ENCODE measurements at places on chromosomes 3 and 15. TPM values are rescaled to one million over a fixed set of nuclear protein-coding genes. Genes with fewer than 3 reads are reported as not detected.

- DNase-seq: no peak
These were observed 248.4 kb downstream of the CPNE4 start for GRCh38 chr3:131786386-131786785.

DNA sequence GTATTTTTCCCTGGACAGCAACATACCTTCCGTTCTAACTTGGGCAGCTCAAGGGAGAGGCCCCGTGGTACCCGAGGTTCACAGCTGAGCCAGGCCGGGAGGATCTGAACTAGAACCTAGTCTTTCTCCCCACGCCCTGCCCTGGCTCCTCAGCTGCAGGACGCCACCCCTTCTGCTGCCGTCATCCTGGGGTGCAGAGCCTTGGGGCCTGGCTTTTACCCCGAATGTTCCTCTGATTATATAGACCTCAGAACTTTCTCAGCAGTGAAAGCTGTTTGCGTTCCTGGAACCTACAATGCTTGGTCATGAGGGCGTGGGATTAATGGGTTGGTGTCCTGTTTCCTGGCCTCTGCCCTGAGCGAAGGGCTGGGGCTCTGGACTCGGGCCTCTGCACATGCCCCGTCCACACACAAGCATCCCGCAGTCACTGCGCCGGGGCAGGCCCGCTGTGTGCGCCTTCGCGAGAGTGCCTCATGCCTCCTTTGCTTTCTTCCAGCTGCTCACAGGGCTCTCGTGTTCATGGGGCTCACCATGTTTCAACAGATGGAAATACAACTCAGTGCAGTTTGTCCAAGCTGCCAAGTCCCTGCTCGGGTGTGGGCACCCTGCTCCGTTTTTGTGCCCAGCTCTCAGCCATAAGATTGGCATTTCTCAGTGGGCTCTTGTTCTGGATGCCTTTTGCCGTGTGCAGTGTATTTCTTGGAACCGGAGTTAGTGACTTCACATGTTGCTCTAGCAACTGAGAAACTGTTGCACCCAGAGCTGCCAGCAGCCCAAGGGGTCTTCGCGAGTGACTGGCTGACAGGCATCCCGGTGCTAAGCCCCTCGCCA is 20.4 kb downstream of the SYNM start:
- DNase-seq: no peak

The PP2D1 gene
- polyA plus RNA-seq: 0.59 TPM

GRCh38 chr3:11602886-11603527 is 40.7 kb downstream of the VGLL4 start:
- no peak for DNase-seq

DNA sequence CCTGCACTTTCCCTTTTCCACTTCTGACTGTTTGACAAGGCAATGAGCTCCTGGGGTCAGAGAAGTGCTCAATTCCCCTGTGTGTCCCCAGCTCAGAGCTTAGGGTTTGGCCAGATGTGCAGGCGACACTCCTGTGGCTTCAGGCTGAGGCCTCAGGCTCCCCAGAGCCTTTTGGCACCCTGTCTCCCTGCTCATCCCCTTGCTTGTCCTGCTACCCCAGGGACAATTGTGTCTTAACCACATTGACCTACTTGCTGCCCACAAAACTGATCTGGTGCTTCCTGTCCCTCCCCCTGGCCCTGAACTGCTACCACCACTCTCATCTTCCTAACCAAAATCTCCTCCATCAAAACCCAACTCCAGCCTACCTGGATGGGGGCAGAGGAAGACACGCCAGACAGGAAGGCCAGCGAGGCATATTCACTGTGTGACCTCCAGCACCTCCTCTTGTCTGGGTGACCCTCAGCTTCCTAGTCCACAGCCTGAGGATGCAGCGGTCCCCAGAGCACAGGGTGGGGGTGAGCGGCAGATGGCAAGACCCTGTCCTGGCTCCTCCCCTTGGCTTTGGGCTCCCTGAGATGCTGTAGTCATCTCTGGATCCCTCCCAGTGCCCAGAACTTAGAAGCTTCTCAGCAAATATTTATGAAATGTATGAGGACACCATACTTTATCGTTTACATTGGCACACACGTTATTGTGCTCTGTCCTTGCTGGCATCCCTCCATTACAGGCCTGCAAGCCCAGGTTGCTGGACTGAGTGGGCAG is 98.9 kb upstream of the SLC6A6 start:
- no peak for DNase-seq

- DNase-seq: peak; percentile 17
These were observed 256.2 kb downstream of the ZNF621 start for GRCh38 chr3:40780925-40781406.

DNA sequence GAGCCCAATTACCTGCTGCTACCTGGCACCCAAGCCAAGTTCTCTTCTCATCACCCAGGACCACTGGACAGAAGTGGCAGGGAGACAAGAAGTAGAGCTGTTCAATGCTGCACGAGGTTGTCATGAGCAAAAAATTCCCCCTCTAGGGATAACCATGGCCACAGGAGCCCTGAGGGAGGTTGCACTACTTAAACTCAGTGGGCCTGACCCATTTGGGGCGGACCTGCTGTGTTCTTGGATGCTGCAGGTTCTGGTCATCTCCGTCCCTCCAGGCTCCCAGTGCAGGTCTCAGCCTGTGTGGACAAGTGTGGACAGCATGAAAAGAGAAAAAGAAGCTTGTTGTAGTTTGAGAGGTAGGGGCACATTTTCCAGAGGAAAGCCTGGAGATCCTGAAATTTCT is 26.1 kb upstream of the MANF start:
- DNase-seq: no peak

GRCh38 chr3:193997228-193998122 is 138.5 kb upstream of the HES1 start:
- DNase-seq: no peak

The ZCWPW2 gene
- 2.2 TPM for polyA plus RNA-seq

DNA sequence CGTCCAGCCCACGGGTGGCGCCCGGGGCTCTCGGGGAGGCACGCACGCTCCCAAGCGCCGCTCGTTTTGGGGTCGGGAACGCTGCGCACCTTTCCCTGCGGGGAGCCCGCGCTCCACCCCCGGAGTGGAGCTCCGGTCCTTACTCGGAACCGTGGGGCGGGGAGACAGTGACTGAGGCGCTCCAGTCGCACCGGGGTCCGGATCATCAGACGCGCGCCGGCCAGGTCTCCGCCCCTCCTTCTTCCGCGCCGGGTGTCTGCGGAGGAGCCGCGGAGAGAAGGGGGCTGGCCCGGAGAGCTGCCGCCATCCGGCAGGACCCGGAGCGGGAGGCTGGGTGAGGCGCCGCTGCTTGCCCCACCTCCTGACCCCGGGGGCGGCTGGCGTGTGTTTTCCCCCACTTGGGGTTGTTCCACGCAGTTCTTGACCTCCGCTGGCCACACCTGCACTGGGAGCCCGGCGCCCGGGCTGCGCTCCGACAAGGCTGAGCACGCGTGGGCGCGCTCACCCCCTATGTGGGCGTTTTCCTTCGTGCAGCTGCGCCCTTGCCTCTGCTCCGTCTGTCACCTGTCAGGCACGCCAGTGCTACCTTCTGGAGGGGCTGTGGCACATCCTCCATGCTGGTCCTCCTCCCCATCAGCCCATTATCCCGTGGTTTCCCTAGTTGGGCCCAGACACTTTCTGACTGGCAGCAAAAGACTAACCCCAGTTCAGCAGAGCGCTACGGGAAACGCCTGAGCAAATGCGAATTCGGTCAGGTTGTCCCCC is at the start of gene MCF2L2:
MCF2L2 (minus strand) TSS at position 173 of the 765 bp plus-strand sequence. CDS start 642 bp downstream, outside the sequence.
- no peak for DNase-seq

The FGF7 gene
- 20.0 TPM for polyA plus RNA-seq

GRCh38 chr3:172904711-172905373 is 154.3 kb downstream of the ECT2 start:
- DNase-seq: no peak

All from renal cortex interstitium (tissue), 15 donors.